ENCODE measurements at places on chromosomes 2 and 18.

DNA sequence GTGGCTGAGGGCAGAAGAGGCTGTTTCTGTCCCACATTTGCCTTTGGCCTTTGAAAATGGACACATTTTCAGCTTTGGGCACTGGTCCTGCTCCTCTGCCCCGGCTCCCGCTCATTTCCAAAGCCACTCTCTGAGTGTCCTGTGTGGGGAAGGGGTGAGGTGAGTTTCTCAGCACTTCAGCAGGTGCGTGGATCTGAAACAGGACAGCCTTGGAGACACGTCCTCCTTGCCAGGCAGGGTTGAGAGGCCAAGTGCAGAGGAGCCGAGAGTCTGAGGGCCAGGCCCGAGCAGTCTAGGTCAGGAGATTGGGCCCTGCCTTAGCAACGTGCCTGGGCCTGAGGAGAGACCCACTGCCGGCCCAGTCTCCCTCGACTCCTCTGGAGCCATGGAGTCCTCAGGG is 21.9 kb upstream of the ALPI start:
- no peak for DNase-seq

DNA sequence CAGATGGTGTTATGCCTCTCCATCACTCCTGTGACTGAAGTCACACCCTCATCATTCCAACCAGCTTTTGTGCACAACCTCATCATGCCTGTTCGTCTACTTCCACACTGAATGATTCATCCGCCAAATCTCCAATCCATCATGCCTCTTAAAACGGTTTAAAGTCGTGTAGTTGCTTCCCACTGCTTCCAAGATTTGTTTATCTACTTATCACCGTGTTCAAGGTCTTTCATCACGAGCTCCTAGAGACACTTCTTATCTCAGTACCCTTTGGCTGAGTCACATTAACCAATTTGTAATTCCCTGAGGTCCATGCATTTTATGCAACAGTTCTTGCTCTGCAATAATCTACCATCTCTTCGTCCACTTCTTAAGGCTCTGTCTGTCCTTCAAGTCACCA is 592.3 kb upstream of the ID2 start:
- no peak for DNase-seq

DNA sequence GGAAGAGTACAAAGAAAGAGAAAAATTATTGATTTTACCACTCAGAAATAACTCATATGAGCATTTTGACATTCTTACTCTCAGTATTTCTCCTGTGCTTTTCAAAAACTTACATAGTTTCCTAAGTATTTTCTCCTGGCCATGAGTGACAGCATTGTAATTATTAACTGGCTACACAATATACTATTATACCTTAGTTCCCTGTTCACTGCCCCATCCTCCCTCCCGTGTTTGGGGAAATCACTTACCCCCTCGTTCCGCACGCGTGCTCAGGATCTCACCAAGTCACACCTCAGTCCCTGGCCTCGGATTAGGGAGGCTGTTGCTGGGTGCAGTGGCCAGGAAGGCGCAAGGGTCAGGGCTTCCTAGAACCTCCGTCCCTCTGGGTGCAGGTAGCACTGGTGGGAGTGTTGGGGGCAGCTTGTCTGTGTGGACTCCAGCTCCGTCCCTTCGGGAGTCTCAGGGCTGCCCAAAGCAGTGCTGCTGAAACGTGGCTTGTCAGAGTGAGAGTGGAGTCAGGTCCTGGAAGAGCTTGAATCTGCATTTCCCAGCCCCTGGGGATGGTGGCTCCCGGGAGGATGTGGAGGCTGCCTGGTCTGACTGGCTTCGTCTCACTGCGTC is 23.2 kb downstream of the ATG4B start:
- DNase-seq = no peak

GRCh38 chr2:188385857-188386256 is 94.2 kb downstream of the GULP1 start:
- no peak for DNase-seq

- no peak for DNase-seq
Measured at GRCh38 chr2:44163777-44164176, 4.9 kb upstream of the PPM1B start.

DNA sequence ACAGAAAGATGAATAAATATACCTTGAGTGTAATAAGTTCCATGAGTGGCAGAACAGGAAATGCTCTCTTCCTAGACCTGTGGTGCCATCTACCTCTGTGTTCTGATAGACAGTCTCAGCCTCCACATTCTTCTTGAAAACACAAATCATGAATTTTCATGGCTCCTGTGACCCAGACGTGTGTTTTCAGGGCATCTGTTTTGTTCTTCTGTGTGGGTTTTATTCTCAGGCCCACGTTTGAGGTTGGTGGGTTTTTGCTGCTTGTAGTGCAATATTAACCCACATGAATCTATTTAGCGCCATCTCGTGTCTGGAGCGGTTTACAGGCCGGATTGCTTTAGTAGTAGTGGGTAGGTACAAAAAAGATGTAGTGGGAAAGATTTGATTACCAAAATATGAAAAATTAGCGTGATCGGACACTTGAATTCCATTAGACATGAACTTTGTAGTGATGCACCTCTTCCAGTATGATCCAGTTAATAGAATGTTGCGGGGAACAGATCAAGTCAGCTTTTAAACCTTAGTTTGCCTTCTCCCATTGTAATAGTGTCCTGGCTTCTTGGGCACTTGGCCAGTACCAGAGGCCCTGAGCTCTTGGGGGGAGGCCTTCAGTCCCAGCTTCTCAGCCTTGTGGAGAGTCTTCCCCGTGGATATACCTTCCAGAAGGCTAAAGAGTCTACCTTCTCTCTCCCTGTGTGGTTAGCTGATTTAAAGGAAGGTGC is 256.5 kb downstream of the TPGS2 start:
- no peak for DNase-seq

DNA sequence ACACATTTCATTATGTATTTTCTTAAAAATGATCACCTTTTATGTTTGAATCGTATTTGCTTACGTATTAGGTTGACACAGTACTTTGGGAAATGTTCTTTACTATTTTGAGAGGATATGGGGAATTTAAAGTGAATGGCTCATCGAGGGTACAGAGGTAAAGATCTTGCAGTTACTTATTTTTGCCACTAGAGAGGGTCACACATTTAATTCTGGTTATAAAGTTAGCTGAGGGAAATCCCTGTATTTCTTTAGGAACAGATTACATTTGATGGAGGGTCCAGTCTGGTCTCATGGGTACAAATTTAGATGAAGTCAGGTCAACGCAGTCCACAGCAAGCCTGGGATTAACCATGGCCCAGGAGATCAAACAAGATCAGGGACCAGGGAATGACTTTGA is 24.5 kb downstream of the DYNC2LI1 start:
- DNase-seq = no peak

GRCh38 chr2:8625399-8626300 is 56.2 kb upstream of the ID2 start:
- no peak for DNase-seq

DNA sequence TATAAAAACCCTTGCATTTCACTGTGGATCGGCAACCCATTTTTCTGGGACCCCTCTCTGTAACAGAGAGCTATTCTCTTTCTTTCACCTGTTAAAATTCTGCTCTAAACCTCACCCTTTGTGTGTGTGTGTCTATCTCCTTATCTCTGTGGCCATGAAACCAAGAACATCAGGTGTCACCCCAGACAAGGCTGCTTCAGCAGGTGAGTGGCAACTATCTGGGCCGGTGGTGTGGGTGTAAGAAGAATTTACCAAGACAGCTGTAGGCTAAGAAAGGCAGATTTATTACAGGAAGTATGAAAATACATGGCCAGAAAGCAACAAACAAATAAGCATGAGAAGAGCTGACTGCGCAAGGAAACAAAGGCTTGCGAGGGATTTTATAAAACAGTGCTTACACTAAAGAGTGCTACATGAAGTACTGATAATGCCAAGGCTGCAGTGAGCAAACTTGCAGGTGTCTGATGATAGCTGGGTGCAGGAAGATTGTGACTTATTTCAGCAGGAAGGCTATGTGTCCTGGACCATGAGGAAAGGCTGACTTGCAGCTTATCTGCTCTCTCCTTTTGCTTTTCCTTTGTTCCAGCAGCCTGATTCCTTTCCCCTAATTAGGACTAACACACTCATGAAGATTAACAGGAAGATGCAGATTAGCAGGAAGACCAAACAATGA is 421.1 kb downstream of the PTH2R start:
- DNase-seq = no peak

GRCh38 chr2:17164550-17164949 is 353.7 kb downstream of the RAD51AP2 start:
- no peak for DNase-seq

DNA sequence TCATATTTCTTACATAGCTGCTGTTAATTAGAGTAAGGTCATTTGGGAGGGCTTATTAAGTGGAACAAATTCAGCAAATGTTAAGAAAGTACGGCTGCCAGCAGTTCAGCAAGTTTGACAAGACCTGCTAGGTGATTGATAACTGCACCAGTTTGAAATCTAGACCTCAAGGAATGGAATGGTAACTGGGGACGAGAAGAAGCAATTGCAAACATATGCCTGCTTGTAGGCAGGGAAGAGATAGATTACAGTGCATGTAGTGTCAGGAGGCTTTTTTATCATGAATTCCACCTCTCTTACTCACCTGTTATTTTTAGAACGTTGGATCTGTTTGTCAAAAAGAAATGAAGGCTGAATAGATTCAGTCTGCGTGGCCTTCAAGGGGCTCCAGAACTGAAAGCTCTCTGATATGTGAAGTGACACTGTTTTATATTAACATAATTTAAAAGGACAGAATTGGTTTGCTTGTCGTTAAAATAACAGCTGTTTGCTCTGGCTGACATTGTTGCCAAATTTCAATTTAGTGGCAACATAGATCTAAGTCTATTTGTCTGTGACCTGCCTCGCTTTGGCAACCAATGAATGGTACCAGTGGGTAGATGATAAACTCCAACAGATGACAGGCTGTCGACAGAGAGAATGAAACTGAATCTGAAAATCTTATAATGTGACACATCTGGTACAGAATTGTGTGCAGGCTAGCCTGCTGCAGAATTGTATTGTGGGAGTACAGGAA is 199.3 kb downstream of the ZNF407 start:
- no peak for DNase-seq

GRCh38 chr18:52325997-52326396 is 14.0 kb upstream of the DCC start:
- no peak for DNase-seq

GRCh38 chr18:2978661-2979106 is 34.3 kb downstream of the LPIN2 start:
- DNase-seq = no peak

- no peak for DNase-seq
Measured at GRCh38 chr2:127039387-127040031, 67.4 kb downstream of the BIN1 start.

GRCh38 chr2:165513479-165513878 is 44.0 kb downstream of the CSRNP3 start:
- no peak for DNase-seq

DNA sequence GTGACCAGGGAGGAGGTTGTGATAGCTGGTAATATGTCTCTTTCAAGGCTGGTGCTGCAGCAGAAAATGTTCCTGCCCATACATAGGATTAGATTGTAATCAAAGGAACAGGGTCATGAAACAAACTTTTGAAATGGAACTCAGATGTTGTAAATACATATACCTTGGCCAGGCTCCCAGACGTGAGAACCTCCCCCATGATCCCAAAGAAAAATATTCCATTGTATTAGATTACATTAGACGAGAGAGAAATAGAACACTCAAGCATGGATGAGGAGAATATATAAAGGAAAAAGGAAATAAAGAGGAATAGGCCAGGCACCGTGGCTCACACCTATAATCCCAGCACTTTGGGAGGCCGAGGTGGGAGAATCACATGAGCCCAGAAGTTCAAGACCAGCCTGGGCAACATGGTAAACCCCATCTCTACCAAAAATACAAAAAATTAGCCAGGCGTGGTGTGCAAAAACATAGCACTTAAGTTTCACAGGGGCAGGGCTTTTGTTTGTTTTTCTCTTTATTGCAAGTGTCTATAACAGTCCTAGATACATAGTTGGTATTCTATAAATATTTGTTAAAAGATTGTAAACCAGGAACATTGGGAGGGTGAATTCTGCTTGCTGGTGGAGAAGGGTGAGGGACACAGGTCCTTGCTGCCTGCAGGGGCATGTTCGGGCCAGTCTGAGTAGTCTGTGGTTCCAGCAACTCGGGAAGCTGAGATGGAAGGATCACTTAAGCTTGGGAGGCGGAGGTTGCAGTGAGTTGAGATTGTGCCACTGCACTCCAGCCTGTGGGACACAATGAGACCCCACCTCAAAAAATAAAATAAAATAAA is 52.8 kb downstream of the RPL37A start:
- DNase-seq = no peak

GRCh38 chr2:150491430-150491829 is 4.0 kb upstream of the RND3 start:
- DNase-seq = no peak

DNA sequence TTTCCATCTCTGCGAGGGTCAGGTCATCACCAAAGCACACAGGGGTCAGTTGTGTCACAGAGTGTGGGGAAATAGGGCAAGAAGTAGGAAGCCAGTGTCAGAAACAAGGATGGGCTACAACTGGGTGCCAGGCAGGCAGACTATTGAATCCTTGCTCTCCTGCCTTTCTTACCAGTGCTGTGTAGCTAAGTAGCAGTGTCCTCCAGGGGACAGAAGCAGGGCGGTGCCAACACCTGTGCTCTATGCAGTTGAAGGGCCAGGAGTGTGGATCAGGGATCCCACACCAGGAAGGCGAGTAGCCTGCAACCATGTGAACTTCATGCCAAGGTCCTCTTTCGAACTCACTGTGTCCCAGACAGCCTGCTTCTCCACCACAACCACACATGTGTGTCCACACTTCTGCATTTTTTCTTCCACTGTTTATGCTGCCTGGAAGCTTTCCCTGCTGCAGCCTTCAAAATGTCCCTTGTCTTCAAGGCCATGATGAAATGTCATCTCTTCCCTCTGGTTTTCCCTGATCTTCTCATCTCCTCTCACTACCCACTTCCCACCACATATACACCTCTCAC is 25.4 kb upstream of the REG3G start:
- no peak for DNase-seq

- DNase-seq = no peak
Measured at GRCh38 chr2:23533338-23533695, 148.3 kb downstream of the KLHL29 start.

GRCh38 chr18:36281936-36282335 is 15.6 kb upstream of the FHOD3 start:
- DNase-seq = no peak

GRCh38 chr2:2575181-2575577 is 244.1 kb upstream of the MYT1L start:
- DNase-seq = no peak

DNA sequence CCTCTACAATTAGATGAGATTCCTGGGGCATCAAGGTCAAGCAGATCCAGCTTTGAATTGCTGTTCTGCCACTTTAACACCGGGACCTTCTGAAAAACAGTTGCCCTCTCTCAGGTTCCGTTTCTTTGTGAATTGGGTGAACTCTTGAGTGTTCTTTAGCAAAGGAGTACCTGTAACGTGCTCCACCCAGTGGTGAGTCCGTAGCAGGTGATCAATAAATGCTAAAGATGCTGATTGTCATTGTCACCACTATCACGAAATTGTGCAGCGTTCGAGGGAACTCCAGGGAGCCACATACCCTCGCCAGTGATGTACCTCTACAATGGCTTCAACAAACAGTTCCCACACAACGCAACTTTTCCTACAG is 81.9 kb downstream of the TCF7L1 start:
- no peak for DNase-seq
